ENCODE measurements at places on chromosomes 4 and X.

- peak; percentile 8 for DNase-seq
Observed at GRCh38 chr4:107804956-107805355, 19.8 kb upstream of the SGMS2 start.

- DNase-seq, result no peak
Observed at GRCh38 chr4:111572470-111572869, 572.8 kb upstream of the FAM241A start.

DNA sequence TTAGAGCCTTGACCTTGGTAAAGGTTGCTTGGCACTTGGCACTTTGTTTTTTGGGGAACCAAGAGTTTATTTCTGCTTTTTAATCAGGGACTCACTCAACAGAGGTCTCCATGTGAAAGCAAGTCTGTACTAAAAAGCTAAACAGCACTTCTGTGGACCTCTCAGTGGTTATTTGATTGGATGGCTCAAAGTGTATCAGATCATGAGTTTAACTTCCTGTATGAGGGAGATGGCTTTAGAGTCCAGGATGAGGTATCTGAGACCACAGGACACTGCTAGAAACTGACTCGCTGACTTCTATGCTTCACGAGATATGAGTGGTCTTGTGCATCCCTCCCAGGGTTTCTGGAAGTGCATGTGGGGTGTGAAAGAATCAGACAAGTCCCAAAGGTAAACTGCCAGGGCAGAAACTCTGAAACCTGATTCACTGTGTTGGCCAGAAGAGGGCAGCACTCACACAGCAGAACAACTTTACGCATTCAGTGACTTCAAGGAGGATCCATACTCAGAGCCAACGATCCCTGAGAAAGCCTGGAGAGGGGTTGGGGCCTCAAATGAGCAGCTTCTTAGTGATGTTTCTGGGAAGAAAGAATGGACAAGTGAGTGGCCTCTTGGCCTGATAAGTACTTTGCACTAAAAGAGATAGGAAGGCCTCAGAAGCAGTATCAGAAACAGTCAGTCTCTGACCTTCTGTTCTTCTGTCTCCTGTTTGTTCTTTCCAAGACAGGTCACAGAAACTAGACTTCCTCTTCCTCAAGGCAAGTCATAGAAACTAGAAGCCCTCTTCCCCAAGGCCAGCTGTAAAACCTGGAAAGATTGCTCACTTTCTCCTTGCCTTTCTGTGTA, 220.3 kb upstream of the CXCL13 start:
- peak; percentile 18 for DNase-seq

DNA sequence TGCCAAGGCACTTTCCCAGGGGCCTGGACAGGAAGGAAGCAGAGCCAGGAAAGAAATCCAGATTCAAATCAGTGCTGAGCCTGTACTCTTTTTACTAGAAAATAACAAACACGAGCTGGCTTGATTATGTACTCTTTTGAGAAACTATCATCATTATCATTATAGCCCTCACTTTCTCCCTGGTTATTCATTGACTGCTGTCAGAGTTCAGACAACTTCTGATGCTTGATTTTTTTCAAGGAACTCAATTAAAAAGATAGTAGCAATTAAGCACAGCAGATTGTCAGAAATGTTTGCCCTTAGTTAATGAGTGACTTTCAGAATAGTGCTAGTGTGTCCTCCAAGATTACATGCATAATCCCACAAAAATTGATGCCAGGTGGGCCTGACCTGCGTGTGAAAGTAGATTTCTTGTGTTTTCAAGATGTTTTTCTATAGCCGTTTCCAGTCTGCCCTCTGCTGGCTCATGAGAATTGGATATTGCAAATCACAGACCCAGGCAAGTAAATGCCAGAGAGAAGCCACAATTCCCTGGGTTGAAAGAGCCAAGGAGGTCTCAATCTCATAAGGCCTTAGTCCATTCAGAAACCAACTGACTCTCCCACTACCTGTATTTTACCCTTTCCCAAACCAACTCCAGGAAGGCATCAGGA, 14.3 kb upstream of the PNPLA4 start:
- DNase-seq, result no peak

GRCh38 chrX:101383679-101384205, 2.2 kb downstream of the BTK start:
- no peak for DNase-seq

DNA sequence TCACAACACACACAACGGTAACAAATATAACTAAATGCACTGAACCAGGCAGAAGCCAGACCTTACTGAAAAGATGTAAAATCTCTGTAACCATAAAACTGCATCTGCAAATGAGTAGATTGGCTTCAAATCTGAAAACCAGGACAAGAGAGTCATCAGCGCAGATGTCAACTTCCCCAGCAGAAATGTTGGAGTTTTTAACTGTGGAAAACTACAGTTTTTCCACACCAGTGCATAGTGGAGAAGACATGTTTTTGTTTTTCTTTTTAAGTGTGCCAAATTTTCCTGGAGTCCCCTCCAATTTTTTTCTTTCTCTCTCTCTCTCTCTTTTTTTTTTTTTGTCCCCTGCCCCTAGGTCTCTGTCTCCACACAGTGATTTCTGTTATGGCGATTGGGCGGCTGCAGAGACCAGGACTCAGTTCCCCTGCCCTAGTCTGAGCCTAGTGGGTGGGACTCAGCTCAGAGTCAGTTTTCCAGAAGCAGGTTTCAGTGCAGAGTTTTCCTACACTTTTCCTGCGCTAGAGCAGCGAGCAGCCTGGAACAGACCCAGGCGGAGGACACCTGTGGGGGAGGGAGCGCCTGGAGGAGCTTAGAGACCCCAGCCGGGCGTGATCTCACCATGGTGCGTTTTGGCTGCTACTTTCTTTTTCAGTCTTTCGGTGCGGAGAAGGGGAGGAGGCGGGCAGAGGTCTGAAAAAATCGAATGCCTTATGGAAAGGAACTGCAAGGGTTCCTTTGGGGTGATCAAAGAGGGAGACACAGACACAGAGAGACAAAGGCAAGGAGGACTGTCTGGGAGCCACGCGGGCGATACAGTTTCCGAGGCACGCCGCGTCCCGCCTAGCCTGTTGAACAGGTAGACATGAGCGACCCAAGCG, at the start of gene GUCY1A1:
TSS of gene GUCY1A1 (plus strand) at position 505 of the 878 bp plus-strand sequence. CDS start 30,020 bp downstream, outside the sequence.
- DNase-seq, result no peak

- no peak for DNase-seq
Observed at GRCh38 chr4:139639654-139640053, 26.0 kb upstream of the MGST2 start.

DNA sequence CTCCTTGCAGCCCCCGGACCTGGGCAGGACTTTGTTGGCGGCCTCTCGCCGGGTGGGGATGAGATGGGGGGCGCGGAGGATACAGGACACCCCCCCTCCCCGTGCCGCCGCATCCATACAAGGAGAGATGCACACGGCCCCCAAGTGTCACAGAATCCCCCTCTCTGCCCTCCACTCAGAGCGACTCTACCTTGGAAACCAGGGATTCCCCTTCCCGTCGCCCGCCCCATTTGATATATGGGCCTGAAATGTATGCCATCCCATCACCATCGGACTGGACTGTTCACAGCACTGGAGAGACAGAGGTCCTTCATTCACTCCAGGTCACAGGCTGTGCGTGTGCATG, 426 bp downstream of the PORCN start:
- no peak for DNase-seq

GRCh38 chr4:179007755-179008154, 1565.5 kb upstream of the AGA start:
- no peak for DNase-seq

DNA sequence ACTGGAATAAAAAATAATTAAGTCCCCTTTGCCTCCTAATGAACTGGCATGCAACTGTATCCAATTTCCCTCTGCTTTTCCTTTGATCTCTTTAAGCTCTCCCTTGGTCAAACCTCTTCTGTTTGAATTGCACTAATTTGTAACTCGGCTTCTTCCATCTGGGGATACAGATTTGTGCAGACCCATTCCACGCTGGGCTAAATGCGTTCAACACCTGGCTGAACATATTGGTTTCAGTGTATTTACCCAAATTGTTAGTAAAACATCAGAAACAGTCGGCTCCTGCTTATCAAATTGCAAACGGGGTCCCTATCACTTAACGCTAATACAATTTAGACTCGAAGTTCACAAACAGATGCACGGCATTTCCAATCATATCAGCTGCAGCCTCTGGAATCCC, 124.9 kb upstream of the TAPT1 start:
- no peak for DNase-seq

- no peak for DNase-seq
Observed at GRCh38 chrX:34918091-34918736, 24.4 kb upstream of the FAM47B start.

- no peak for DNase-seq
Observed at GRCh38 chrX:115233497-115234455, at the start of gene LRCH2. Gene LRCH2, minus strand, starts transcription at chrX:115234096. Its CDS starts 55 bp downstream, at chrX:115234041.

DNA sequence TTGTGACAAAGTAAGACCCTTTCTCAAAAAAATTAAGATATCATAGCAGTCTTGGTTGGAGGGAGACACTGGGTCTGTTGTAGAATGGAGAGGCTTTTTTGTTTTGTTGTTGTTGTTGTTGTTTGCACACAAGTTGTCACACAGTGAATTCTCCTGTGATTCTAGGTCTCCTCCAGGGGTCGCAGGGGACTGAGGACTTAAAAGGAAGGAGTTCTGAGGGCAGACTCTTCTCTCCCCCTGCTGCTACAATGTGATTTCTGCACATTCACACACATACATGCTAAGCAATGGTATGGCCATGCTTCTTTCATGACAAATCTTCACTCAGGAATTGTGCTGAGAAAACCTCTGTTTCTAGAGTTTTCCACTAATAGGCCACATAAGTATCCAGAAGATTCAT, 71.1 kb downstream of the ZNF732 start:
- no peak for DNase-seq

GRCh38 chr4:121712001-121712651, 15.3 kb upstream of the ANXA5 start:
- no peak for DNase-seq

GRCh38 chr4:84499624-84499982, 511 bp upstream of the NKX6-1 start:
- no peak for DNase-seq

DNA sequence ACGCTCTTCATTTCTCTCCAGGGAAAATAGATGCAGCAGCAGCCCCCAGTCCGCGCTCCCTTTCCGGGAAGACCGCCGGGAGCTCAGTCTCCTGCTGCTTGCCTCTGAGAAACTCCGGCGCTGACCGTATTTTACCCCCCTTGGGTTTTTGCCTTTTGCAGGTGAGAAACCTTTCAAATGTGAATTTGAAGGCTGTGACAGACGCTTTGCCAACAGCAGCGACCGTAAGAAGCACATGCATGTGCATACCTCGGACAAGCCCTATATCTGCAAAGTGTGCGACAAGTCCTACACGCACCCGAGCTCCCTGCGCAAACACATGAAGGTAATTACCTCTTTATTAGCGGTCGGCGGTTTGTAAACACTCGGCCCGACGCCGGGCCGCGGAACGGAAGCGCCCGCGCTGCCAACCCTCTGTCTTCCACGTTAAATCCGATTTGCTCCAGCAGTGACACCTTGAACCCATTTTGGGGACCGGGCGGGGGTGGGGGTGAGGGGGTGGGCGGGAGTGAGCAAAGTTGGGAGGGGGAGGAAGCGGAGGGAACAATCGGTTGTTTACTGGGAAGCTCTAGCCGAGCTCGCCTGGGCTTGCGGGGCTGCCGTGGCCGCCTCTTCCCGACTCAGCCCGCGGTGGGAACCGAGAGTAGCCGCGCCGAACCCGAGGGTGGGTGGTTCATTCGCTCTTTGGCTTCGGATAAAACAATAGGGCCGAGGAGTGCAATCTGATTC, 3.0 kb downstream of the ZIC3 start:
- DNase-seq, result no peak

- DNase-seq, result no peak
Observed at GRCh38 chr4:142581881-142582280, 264.2 kb downstream of the INPP4B start.

DNA sequence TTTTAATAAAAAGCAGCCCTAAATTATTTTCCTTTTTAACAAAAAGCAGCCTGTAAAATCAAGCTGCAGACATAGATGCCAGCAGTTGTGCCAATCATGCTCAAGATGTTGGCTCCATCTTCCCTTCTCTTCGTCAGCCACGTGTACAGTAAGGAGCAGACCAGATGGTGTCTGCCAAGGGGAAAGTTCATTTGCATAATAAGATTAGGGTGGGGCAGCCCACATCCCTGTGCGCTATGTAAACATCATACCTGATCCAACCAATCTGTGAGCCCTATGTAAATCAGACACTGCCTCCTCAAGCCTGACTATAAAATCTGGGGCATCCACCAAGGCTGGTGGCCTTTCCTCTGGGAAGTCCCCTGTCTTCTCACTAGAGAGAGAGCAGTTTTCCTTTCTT, 23.1 kb upstream of the C1GALT1C1 start:
- DNase-seq, result no peak

- no peak for DNase-seq
Observed at GRCh38 chr4:118904935-118905334, 16.3 kb downstream of the SYNPO2 start.

DNA sequence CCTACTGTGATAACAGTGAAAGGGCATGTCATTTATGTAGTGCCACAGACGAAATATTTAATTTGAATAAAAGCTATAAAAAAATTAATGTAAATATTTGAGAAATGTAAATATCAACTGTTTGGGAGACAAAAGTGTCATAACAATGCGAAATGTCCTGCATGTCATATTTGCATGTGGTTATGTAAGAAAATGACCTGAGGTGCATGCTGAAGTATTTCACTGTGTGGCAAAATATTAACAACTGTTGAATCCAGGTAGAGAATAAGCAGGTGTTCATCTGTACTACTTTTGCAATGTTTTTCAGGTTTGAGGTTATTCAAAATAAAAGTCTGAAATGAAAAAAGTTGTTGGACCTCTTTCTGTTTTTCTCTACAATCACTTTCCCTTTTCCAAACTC, 30.9 kb downstream of the PROM1 start:
- DNase-seq, result no peak

- peak; percentile 51 for DNase-seq
Observed at GRCh38 chr4:37453281-37453998, 208.9 kb downstream of the NWD2 start.

DNA sequence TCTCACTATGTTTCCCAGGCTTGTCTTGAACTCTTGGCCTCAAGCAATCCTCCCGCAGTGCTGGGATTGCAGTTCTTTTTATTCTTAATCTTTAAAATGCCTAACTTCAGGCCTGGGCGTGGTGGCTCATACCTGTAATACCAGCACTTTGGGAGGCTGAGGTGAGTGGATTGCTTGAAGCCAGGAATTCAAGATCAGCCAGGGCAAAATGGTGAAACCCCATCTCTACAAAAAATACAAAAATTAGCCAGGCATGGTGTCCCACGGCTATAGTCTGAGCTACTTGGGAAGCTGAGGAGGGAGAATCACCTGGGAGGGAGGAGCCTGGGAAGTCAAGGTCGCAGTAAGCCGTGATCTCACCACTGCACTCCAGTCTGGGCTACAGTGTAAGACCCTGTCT, 45.9 kb downstream of the PLS3 start:
- peak; percentile 20 for DNase-seq

GRCh38 chrX:77640702-77641101, 145.3 kb downstream of the ATRX start:
- no peak for DNase-seq

DNA sequence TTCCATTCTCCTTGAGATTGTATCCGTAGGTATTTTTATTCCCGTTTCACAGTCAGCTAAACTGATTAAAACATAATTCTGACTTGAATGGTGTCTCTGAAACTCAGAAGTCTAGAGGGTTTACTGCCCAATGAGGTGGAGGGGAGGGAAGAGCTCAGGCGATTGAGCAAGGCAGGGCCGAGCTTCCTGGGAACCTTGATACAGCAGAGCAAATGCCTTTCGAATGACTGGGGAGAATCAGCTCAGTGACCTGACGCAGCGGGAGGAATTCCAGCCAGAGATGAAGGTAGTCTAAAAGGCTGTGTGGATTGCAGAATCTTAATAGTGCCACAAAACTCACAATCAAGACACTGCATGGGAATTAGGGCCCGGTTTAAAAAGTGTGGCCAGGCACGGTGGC, 233.6 kb downstream of the EVC2 start:
- peak; percentile 89 for DNase-seq

- no peak for DNase-seq
Observed at GRCh38 chr4:98283219-98284189, 22.3 kb downstream of the RAP1GDS1 start.

Data from NCI-H226 (cell line).